Activated T-helper 9 cell treated with anti-CD3 and anti-CD28 coated beads, Interleukin-2, amount 50 U/mL, for 16 hours (primary cell): ENCODE measurements at places on chromosomes 7 and 10.
A peak's percentile ranks its signal among the peaks of the same experiment; 100 is the strongest.

- no peak for DNase-seq
Observed at GRCh38 chr10:69139961-69140360, 16.0 kb downstream of the VPS26A start.

DNA sequence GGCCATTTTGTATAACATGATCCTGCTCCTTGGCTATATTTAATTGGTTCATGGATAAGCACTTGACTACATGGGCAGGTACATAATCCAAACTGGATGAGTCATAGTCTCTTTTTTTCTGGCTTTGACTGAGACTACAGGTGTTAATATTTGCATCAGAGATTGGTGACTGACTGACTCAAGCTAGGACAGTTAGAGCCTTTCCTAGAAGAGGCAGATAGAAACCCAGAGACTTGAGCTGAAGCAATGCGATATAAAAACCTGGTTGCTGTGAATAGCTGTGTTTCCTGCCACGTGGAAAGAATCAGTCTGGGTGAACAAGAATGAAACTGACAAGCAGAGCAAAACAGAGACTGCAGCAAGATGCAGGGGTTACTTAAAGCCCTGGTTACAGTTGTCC is 81.0 kb downstream of the SAMD9 start:
- DNase-seq = no peak

DNA sequence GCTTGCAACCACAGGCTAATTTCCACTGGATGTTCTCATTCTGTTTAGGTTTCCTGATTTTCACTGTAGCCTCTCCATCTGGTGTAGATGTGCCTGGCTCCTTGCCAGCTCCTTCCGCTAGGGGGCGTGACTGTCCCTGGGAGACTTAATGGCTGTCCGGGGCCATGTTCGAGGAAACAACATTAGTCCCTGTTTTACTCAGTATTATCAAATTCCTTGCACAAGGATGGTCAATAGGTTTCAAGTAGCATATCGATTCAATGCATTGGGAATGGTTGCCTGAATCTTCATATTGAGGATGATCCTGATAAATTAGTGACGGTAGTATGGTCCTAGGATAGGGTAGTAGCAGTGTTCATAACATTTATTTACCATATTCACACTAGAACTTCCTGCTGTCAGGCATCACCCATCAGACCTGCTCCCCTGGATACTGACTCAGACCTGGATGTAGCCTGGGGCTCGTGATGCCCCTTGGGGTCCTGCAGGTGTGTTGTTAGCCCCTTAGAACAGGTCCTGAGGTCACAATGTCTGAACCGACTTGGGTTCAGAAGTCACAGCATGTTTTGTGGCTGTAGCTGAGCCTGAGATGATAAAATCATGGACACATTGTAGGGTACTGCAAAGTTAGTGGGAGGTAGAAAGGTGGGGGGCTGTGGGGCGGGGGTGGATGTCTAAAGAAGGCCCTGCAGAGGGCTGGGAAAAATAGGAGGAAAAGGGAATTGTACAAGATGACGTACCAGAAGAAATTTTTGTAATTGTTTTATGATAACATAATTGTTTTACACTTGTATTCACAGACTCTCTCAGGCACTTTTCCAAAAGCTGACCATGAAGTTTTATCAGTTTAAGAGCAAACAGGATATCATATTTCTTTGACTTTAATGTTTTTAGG is 8.9 kb upstream of the EXOC6 start:
- peak; percentile 11 for DNase-seq

- DNase-seq = no peak
Observed at GRCh38 chr7:603152-603951, 83.7 kb upstream of the PDGFA start.

GRCh38 chr7:10685040-10685439 is 288.6 kb upstream of the PHF14 start:
- DNase-seq = no peak

- no peak for DNase-seq
Observed at GRCh38 chr7:135684136-135684535, 21.8 kb downstream of the STMP1 start.

DNA sequence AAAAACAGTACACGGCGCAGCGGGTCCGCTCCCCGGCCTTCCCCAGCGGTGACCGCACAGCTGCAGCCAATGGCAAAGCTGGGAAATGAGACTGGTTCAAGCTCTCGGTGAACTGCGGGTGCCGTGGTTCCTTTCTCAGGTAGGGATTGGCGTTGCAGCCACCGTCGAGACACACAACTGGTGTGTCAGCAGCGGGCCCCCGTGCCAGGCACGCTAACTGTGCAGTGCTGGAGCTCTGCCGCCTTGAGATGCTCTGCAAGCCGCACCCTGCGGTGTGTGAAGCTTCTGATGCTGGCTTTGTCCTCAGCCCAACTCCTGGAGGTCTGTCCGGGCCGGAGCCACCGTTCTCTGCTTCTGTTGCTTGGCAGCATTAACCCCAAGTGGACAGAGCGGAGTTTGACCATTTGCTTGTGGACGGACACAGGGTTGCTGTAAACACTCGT is 20.6 kb upstream of the NKX6-2 start:
- DNase-seq = no peak

GRCh38 chr7:54252256-54253035 is 289.7 kb upstream of the VSTM2A start:
- DNase-seq = no peak

- DNase-seq = no peak
Observed at GRCh38 chr7:115676080-115676479, 354.5 kb downstream of the TFEC start.

- no peak for DNase-seq
Observed at GRCh38 chr10:38032886-38033285, 22.4 kb downstream of the ZNF33A start.

DNA sequence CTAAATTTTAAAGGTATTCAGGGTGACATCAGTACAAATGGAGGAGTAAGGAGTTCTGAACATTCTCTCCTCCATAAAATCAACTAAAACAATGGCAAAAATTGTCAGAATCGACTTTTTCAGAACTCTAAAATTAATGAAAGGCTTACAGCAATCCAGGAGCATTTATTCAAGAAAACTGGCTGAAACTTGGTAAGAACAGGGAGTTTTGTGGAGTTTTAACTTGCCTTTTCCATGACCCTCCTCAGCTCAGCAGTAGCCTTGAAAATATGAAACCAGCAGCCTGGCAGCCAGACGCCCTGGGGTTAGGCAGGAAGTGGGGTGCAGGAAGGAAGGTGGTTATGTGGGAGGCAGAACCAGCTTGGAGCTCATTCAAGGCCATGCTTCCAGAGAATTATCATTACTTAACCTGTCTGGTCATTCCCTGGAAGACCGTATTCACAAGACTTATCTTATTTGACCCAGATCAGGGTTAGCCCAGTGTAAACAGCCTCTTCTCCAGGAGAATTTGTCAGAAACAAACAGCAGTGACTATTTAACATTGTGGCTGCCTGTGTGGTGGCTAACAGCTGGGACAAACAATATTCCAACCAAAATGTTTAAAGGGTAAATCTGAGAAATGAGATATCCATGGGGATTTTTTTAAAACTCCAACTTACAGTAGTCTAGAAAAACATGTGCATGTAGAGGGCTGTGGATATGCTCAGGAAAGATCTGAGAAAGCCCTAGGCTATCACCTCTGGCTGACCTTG is 75.7 kb upstream of the MACROH2A2 start:
- no peak for DNase-seq

- DNase-seq = no peak
Observed at GRCh38 chr10:15348579-15348978, 22.5 kb downstream of the FAM171A1 start.

DNA sequence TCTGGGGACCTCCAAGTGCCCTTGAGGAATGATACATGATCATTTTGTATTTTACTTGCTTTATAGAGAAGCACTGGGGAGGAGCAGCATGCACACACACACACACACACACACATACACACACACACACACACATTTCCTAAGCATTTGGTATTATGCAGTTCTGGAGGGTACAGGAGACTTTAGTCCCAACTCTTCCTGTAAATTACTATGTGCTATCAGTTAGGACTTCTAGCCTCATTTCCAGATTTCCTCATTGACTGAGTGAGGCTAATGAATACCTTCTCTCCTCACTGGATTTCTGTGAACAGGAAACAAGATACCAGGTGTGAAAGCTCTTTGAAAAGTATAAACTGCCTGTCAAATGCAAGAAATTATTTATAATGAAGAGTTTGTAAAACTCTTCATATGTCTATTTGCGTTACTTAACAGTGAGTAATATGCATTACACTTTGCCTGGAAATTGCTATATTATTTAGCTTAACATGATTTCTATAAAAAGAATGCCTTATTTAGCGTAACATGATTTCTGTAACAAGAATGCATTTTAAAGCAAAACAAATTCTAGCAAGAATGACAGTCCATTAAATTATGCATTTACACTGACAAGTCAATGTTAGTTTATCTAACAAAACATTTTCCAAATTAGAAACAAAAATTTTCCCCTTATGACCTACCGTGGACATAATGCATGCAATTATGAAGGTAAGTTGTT is 34.2 kb downstream of the ACTA2 start:
- no peak for DNase-seq

- no peak for DNase-seq
Observed at GRCh38 chr7:107133396-107133795, 35.4 kb upstream of the HBP1 start.

GRCh38 chr7:12249706-12250105 is 38.6 kb downstream of the TMEM106B start:
- no peak for DNase-seq

GRCh38 chr7:44366986-44367385 is 41.6 kb upstream of the CAMK2B start:
- DNase-seq = no peak

- DNase-seq = no peak
Observed at GRCh38 chr7:121002-121785, 71.2 kb upstream of the FAM20C start.

DNA sequence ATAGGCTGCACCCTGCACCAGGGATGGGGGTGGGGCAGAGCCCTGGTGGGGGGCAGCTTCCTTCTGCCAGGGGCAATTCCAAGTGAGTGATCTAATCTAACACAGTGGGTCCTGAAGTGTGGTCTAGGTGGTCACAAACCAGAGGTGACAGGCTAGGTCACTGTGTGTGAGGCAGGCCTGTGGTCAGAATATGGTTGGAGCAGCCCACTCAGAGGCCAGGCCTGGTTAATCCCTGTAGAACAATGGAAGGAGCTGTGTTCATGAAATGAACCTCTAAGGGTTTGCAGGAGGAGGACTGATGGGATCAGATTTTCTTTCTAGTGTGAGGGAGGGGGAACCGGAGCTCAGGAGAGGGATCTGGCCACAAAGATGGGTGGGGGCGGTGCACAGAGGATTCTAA is 10.0 kb upstream of the TSPAN14 start:
- no peak for DNase-seq

DNA sequence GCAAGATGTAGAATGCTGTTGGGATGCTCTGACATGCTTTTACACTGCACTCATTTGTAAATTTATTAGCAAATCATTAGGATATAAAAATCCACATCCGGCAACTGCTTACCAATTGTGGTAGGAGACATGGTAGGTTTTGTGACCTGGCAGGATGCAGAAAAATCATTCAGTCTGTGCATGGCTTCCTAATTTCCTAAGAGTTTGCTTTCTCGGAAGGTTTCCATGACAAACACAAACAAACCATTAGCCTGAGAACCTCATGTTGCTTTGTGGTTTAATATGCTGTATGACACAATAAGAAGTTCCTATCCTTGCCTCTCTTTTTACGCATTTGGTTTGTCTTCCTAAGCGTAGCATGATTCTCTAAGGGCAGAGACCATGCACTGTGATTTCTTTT is 14.7 kb upstream of the LMBR1 start:
- DNase-seq = no peak

- no peak for DNase-seq
Observed at GRCh38 chr7:130985361-130985760, 251.4 kb upstream of the KLF14 start.

DNA sequence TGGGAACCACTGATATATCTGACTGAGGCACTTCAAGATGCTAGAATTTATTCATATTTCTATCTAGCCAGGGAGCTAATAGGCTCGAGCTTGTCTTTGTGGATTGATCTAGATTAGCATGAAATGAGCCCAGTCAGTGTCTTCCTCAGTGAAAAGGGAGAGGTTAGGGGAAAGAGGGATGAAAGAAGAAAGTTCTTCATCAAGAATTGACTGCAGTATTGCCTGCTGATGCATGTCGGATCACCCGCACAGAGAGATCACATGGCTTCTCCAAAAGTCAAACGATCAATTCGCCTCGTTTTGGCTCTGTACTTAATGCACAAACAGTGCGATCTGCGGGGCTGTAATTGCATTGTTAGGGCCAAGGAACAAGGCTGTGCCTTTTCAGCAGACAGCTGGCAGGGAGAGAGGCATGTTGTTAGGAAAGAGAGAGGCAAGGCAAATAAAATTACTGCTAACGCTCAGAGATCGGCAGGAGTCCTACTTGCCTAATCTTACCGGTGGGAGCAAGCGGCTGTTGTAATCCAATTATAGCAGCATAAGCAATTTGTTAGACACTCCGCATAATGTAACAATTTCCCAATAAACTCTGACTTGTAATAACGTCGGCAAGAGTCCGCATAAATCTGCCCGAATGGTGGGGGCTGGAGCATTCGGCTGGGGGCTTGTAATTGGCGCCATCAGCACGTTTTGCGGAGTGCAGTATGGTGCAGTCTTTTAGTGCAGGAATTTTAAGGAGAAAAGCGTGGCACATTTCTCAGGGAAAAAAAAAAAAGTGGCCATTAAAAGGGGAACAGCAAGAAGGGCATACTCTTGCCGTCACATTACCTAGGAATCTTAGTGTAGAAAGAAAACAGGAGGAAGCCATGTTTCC is 102.1 kb downstream of the POLL start:
- no peak for DNase-seq

DNA sequence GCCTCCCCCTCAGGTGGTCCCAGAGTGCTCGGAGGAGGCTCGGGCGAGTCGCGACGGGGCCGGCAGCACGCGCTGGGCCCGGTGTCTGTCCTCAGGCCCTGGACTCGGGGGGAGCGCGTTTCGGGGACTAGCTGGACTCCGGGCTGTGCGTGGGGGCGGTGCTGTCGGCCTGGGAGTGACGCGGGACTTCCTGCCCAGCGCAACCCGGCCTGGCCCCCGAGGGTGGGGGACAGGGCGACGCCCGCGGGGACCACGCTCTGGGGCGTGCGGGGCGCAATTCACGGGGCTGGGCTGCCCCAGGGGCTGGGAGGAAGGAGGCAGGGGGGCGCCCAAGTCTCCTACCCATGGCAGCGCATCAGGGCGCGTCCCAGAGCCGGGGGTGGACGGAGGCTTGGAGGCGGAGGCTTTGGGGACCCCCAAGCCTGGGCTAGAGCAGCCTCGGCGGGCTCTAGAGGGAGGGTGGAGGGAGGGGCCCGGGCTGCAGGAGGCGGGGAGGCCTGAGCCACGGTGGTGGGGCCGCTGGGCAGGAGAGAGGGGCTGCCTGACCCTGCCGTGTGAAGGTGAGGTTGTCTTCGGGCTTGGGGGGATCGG is 2.3 kb upstream of the VENTX start:
- DNase-seq = no peak

- DNase-seq = no peak
Observed at GRCh38 chr7:3080106-3080505, 36.4 kb upstream of the CARD11 start.

GRCh38 chr7:137877027-137877675 is 30.4 kb upstream of the DGKI start:
- no peak for DNase-seq

GRCh38 chr10:98344589-98345038 is 70.4 kb downstream of the PYROXD2 start:
- DNase-seq = no peak
